RWPE1 (cell line): ENCODE measurements at places on chromosomes 6 and 20.

DNA sequence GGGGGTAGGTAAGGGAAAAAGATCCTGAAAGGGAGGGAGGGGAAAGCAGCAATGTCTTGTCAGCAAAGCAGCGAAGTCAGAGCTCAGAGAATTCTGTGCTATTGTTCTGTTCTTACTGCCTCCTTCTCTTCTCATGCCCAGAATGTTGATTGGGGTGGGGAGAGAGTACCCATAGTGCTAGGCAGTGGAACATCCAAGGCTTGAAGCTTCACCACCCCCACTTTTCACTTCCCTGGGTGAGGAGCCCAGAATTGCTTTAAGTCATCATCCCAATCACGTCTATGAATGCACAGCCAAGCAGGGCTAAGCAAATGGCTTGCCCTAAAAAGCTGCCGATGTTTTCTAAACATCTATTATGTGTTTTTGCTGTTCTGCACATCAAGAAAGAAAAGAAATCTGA, 16.5 kb downstream of the REPS1 start:
- DNase-seq, result no peak

- DNase-seq, result peak; percentile 3
These were observed 920 bp downstream of the GJA1 start for GRCh38 chr6:121436274-121436857.

DNA sequence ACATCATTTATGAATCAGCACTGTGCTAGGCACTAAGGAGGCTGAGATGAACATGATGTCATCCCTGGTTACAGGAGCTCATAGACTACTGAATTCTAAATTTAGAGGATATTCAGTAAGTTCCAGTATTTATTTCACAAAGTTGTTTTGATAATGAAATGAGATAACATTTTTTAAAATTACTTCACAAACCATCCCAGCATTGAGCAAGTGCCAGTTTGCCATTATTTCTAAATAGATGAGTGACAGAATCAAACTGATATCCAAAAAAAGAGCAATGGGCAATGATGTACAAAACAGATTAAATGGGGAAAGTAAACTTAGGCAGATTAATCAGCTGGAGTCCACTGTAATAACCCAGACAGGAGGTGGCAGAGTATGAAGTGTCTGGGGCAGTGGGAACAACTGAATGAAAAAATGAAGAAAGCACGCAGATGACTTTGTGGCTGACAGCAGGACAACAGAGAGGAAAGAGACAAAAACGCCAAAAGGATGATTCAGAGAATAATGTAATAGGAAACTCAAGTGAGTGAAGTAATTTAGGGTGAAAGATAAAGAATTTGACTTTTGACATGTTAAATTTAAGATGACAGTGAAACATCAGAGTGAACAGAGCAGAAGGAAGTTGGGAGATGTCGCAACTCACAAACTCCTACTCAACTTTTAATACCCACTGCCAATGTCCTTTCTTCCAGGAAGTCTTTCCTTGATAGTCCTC, 70.2 kb downstream of the RCAN2 start:
- no peak for DNase-seq

DNA sequence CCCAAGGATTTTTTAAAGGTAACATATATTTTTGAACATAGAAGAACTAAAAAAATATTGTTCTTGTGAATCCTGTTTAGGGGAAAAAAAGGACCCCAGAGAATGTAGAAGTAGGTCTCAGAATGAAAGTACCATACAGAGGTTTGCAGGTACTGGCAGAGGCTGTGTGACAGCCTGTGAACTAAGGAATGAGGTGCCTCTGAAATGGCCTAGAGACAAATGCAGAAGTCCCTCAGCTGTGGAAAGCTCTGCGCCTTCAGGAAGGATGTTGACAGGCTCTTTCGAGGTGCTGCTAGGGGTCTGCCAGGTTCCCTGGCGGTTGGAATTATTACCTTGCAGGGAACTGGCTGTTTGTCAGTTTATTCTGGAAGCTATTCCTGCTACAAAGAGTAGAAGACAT, 8.6 kb upstream of the TUBB2B start:
- DNase-seq, result no peak

- DNase-seq, result no peak
These were observed at the start of gene COL9A3 for GRCh38 chr20:62816884-62817873. Gene COL9A3, plus strand, starts transcription at chr20:62817050. Its CDS starts 15 bp downstream, at chr20:62817065.

- DNase-seq, result peak; percentile 13
These were observed 236.1 kb downstream of the KCNQ5 start for GRCh38 chr6:72857791-72858585.

- peak; percentile 85 for DNase-seq
These were observed 104.5 kb downstream of the CD24 start for GRCh38 chr6:106870069-106870468.

- no peak for DNase-seq
These were observed 11.9 kb downstream of the VSTM2L start for GRCh38 chr20:37914672-37915433.

- no peak for DNase-seq
These were observed 17.8 kb downstream of the GZF1 start for GRCh38 chr20:23379772-23380171.

DNA sequence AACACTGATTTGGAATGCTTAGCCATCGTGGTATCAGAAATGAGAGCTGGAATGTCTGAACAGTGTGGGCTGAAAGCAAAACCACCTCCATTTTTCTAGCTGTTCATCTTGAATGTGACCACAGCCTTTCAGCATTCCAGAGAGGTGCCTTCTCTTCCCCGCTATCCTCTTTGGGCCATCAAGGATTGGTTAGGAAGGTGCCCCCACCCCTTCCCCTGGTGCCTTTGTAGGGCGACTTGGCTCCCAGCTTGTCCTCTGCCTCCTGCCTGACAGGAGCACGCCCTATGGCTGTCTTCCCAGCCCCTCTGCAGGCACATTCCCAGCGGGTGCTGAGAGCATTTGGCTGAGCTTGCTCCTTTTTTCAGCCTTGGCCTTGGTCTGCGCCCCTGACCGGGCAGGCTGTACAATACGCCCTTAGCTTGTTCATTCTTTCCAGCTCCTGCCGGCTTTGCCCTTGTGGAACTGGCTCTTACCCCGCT, 97.5 kb downstream of the ARMC2 start:
- DNase-seq, result no peak

GRCh38 chr6:139944976-139945375, 570.5 kb upstream of the CITED2 start:
- no peak for DNase-seq

- DNase-seq, result no peak
These were observed 226.8 kb downstream of the TMEM242 start for GRCh38 chr6:157096522-157096921.

DNA sequence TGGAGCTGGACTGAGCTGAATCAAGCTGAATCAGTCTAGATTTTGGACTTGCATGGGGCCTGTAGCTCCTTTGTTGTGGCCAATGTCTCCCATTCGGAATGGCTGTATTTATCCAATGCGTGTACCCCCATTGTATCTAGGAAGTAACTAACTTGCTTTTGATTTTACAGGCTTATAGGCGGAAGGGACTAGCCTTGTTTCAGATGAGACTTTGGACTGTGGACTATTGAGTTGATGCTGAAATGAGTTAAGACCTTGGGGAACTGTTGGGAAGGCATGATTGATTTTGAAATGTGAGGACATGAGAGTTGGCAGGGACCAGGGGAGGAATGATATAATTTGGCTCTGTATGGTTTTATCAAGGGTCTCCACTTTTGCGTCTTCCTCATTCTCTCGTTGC, 3.0 kb upstream of the TMEM170B start:
- no peak for DNase-seq

GRCh38 chr6:159180001-159180400, 10.8 kb downstream of the FNDC1 start:
- no peak for DNase-seq

GRCh38 chr6:37027036-37027720, 21.7 kb downstream of the FGD2 start:
- DNase-seq, result no peak

GRCh38 chr20:32807706-32808105, 12.0 kb upstream of the MAPRE1 start:
- DNase-seq, result no peak

DNA sequence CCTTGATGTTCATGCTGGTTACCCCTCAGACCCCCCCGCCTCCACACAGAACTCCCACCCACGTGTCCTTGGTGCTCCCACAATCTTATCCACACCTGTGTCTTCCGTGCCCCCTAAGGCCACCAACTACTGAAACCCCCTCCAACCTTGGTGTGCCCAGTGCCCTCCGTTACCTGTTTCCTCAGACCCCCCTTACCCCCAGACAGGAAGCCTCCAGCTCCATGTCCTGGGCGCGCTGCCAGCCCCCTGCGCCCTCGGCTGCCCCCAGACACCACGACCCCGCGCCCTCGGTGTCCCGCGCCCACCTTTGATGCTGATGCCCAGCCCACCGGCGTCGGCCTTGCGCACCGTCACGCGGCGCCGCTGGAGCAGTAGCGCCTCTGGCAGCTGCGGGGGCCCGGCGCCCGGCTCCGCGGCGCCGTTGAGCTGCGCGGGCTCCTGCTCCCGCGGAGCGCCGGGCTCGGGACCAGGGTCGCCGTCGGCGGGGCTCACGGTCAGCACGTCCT, 504 bp downstream of the SNTA1 start:
- DNase-seq, result no peak

GRCh38 chr20:60219984-60220562, 261.9 kb downstream of the CDH26 start:
- no peak for DNase-seq

DNA sequence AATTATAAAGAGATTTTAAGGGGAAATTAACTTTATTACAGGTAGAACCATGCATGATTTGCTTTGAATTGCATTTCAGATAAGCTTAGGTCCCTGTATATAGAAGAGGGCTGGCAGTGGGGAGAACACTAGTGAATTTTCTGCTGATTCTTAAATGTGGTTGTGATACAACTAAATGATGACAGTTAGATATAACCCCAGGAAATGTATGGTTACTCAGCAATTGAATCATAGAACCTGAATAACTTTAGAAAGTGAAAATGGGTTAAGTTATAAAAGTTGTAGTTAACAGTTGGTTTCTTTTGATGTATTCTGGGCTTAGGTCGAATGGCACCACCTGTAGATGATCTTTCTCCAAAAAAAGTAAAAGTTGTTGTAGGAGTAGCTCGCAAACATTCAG, 70.1 kb downstream of the PHF3 start:
- DNase-seq, result no peak

GRCh38 chr6:44074439-44074812, 52.8 kb downstream of the MRPL14 start:
- DNase-seq, result no peak

DNA sequence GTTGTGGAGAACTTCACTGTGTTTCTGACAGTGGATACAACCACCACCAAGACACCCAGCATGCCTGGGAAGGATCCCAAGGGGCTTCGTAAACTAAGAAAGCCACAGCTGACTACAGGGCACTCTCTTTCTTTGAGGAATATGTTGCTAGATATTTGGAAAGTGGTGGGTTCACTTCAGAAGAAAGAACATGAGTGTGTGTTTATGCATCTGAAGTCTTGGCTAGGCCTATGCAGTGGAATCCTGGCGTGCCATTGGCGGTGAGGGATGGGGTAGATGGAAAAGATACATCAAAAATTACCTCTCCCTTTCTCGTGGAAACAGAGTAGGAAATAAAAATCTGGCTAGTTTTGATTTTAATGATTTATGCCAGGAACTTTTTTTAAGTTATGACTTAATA, 187.7 kb downstream of the PDE7B start:
- DNase-seq, result no peak

DNA sequence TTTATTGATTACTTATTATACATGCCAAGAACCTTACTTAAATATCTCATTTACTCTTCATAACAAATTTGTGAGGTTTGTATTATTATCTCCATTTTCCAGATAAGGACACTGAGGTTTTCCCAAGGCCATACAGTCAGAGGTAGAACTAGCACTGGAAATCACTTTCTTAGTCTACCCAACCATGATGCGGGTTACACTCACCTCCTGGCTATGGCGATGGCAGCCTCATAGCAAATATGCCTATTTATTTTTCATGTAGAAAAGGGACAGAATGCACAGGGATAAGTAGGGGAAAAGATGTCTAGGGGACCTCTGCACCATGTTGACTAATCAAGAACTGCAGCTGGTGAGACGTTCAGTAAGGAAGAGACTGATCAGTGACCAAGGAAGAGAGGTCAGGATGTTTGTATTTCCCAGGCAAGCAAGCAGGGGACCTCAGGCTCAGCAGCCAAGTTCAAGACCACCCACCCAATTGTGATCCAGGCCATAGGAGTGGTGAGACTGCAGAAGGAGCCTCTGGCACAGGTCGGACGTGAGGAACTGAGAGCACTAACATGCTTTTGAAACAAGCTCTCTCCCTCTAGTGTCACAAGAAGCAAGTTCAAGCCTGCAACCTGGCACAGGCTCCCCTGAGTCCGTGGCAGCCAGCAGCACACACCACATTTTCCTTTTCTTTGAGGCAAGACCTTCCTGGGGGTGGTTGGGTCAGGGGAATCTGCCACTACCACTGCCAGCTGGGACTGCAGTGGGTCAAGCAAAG, 97.8 kb downstream of the GMPR start:
- DNase-seq, result peak; percentile 20

GRCh38 chr6:156336089-156336488, 441.1 kb upstream of the ARID1B start:
- no peak for DNase-seq

DNA sequence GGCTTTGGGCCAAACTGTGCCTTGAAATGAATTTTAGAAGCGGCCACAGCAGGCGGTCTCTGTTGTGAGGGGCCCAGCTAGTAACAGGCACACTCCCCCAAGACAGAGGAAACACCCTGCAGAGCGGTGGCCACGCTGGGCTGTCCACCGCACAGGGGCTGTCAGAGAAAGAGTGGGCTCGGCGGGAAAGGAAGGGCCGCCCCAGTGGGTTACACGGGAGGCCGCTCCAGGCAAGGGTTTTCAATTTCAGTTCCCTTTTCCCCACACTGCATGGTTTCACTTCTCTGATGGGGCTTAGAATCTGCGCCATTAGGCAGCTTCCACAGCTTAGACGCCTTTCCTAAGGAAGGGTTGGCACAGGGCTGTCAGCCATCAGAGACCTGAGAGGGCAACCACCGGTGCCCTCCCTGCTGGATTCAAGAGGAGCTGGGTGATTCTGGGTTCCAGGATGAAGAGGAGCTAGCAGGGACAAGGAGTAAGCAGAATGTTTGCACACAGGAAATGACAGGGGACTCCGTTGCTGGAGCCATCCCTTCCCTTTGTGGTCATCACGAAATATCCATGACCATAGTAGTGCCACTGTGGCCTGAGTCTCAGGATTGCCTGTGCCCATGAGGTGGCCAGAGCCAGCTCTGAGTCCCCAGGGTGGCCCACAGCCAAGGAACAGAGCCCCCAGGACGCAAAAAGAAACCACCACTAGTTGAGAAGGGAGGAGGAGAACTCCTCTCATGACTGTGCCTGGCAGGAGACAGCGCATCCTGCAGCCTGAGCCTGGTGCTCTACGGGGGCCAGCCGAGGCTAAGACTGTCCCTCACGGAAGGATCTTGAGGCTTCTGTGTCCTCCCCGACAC, 282.7 kb downstream of the NRN1 start:
- no peak for DNase-seq
